ENCODE measurements at places on chromosomes 6 and 20. TPM values are rescaled to one million over a fixed set of nuclear protein-coding genes. Genes with fewer than 3 reads are reported as not detected.

Gene RAD21L1
- total RNA-seq, result not detected

- no peak overlapping the region for H3K4me3 ChIP-seq
- peak; percentile 62 for DNase-seq
- H3K27me3 ChIP-seq, result peaks cover 13% of the 10 kb centered on the region
- no peaks in the 10 kb centered on the region for H3K36me3 ChIP-seq
These were observed 93.3 kb upstream of the SULF2 start for GRCh38 chr20:47878601-47879027.

GRCh38 chr6:69878795-69879194 is 12.4 kb downstream of the COL19A1 start:
- no peak for DNase-seq
- H3K27me3 ChIP-seq, result no peaks in the 10 kb centered on the region
- no peaks in the 10 kb centered on the region for H3K36me3 ChIP-seq
- no peaks in the 10 kb centered on the region for H3K4me1 ChIP-seq
- H3K27ac ChIP-seq, result no peak overlapping the region

Gene TMEM170B
- 3.8 TPM for total RNA-seq

- peak; percentile 96 for DNase-seq
- H3K4me1 ChIP-seq, result peaks cover 42% of the 10 kb centered on the region
- H3K27me3 ChIP-seq, result no peaks in the 10 kb centered on the region
- no peak overlapping the region for H3K4me3 ChIP-seq
These were observed 9.2 kb downstream of the PEDS1 start for GRCh38 chr20:50144362-50144761.

Gene LTV1
- 16.6 TPM for total RNA-seq

Gene OPN5
- not detected for total RNA-seq

DNA sequence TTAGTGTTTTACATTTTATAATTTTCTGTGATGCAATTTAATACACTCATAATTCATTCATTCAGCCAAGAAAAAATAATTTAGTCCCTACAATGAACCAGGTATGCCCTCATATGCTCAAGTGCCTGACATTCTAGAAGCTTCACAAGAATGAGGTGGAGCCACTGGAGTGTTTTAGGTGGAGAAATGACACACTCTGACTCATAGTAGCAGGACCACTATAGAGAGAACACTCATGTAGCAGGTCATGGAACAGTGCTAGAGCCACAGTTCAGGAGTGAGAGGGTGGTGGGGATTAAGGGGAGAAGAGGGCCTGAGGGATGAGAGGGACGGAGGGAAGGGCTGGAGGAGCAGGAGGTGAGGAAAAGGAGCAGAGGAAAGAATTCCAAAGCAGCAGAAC is 1.4 kb upstream of the HLA-G start:
- no peak for DNase-seq
- peaks cover 47% of the 10 kb centered on the region for H3K27me3 ChIP-seq
- no peak overlapping the region for H3K27ac ChIP-seq

Gene ADGRF4
- under 0.01 TPM for total RNA-seq

- no peak overlapping the region for H3K4me3 ChIP-seq
- no peaks in the 10 kb centered on the region for H3K27me3 ChIP-seq
- no peak overlapping the region for H3K27ac ChIP-seq
- no peaks in the 10 kb centered on the region for H3K36me3 ChIP-seq
- DNase-seq, result no peak
- H3K4me1 ChIP-seq, result peaks cover 13% of the 10 kb centered on the region
These were observed 87.6 kb downstream of the MYLK4 start for GRCh38 chr6:2663123-2663522.

- no peaks in the 10 kb centered on the region for H3K27me3 ChIP-seq
- H3K36me3 ChIP-seq, result peaks cover 49% of the 10 kb centered on the region
These were observed 964 bp downstream of the RPL10A start for GRCh38 chr6:35468980-35469750.

GRCh38 chr6:52020945-52021570 is 66.4 kb downstream of the PKHD1 start:
- no peaks in the 10 kb centered on the region for H3K36me3 ChIP-seq
- DNase-seq, result peak; percentile 32
- H3K4me3 ChIP-seq, result no peak overlapping the region
- H3K27ac ChIP-seq, result no peak overlapping the region
- H3K4me1 ChIP-seq, result no peaks in the 10 kb centered on the region
- H3K27me3 ChIP-seq, result no peaks in the 10 kb centered on the region

DNA sequence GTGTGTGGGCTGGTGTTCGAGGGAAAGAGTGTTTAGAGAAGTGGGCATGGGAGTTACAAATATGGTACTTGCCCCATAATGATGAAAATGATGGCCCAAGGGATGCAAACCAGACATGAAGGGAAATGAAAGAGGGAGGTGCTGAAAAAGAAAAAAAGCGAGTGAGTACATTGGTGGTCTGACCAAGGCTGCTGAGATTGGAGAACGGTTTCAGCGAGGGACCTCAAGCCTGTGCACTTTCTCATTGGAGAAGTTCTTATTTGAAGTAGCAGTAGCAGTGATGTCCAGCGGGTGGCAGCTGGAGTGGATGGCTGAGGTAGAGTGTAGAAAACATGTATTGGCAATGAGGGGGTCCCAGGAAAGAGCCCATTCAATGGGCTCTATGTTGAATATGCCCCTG is 54.8 kb downstream of the TNFAIP3 start:
- no peak overlapping the region for H3K27ac ChIP-seq
- no peak overlapping the region for H3K4me3 ChIP-seq
- no peaks in the 10 kb centered on the region for H3K36me3 ChIP-seq
- no peaks in the 10 kb centered on the region for H3K27me3 ChIP-seq

DNA sequence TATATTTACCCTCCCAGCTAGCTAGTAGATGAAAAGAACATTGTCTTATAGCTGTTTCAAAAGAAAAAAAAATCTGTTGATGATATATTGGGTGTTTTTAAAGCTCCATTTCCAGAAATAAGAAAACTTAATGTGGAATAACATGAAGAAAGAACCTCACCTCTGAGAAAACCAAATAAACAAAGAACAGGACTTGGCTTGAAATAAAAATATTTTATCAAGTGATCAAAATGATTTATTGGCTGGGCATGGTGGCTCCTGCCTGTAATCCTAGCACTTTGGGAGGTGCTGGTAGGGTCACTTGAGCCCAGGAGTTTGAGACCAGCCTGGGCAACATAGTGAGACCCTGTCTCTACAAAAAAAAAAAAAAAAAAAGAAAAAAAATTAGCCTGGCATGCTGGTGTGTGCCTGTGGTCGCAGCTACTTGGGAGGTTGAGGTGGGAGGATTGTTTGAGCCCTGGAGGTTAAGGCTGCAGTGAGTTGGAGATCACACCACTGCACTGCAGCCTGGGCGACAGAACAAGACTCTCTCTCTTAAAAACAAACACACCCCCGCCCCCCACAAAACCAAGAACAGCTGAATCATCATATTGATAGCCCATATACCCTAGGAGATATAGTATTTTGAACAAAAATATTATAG is 7.9 kb downstream of the RNF24 start:
- no peak overlapping the region for H3K27ac ChIP-seq
- H3K27me3 ChIP-seq, result no peaks in the 10 kb centered on the region
- H3K36me3 ChIP-seq, result peaks cover 16% of the 10 kb centered on the region
- peaks cover 21% of the 10 kb centered on the region for H3K4me1 ChIP-seq

Measured in osteoblast (primary cell).